ENCODE measurements at places on chromosomes 7 and 10.

DNA sequence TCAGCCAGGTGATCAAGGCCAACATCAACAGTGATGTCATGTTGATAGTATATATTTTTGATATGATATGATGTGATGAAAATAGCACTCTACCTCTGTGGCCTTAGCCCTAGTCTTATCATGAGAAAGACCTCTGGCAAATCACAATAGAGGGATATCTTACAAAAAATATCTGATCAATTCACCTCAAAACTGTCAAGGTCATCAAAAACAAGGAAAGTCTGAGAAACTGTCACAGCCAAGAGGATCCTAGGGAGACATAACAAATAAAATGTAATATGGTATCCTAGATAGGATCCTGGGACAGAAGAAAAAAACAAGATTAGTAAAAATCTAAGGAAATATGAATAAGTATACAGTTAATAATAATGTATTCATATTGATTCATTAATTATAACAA is 92.6 kb downstream of the NRCAM start:
- no peak for DNase-seq

- DNase-seq, result no peak
Measured at GRCh38 chr10:28470873-28471651, 61.9 kb upstream of the WAC start.

DNA sequence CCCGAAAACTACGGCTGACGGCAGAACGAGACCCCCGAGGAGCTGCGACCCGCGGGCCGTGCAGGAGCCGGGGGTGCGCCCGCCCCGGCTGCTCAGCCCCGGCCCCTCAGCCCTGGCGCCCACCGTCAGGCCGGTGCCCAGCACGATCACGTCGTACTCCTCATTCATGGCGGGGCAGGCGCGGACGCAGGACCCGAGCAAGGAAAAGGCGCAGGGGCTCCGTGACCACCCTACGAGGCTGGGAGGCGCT is 218 bp downstream of the GDI2 start:
- no peak for DNase-seq

DNA sequence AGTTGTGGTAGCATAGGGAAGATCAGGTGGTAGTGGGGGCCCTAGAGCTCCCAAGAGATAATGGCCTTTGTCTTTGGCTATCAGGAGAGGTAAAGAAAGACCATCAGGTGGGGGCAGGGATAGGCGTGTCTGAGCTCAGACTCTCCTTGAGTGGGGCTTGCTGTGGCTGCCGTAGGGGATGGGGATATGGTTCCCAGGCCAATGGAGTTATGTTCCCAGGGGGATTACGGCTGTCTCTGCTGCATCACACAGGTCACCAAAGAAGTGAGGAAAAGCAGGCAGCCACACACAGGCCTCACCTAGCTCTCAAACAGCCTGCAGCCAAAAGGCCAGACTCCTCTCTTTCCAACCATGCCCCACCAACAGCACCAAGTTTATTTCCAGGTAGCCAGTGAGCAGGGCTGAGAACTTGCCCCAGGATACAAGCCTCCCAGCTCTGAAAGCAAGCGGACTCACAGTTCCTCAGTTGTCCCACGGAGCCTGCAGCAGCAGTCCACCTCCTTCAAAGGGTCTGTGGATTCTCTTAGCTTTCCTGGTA is 37.6 kb upstream of the C1QL3 start:
- DNase-seq, result no peak

DNA sequence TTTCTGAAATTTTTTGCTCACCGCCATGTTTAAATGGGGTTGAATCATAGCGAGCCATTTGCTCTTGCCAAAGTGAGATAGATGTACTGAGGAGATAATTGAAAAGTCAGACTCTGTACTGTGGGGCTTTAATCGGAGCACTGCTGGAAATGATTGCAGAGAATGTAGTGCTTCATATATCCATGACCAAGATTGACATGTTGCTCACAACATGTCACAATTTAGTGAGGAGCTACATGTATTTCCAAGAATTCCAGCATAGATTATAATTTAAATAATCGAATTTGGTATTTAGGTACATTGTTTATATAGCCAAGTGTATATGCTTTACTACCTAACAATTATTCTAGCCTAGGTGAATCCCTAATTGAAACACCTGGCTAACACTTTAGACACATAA is 66.5 kb downstream of the PODXL start:
- no peak for DNase-seq

- DNase-seq, result no peak
Measured at GRCh38 chr10:18498998-18499397, 152.4 kb downstream of the NSUN6 start.

DNA sequence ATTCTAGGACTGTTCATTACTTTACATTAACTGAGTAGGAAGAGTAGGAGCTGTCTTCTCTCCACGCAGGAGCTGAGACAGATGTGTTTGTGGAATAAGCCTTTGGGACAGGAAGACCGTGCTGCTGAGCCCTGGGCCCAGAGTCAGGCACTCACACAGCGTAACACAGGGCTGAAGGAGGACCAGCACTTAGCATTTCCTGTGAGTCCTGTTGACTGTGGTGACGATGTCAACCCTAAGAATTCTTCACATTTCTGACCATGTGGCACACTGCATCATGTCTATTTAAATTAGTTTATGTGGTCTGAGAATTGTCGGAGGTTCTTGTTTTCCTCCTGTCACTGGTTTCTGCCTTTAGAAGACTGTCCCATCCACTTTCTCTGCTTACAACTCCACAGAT is 117.2 kb downstream of the PIP4K2A start:
- no peak for DNase-seq

DNA sequence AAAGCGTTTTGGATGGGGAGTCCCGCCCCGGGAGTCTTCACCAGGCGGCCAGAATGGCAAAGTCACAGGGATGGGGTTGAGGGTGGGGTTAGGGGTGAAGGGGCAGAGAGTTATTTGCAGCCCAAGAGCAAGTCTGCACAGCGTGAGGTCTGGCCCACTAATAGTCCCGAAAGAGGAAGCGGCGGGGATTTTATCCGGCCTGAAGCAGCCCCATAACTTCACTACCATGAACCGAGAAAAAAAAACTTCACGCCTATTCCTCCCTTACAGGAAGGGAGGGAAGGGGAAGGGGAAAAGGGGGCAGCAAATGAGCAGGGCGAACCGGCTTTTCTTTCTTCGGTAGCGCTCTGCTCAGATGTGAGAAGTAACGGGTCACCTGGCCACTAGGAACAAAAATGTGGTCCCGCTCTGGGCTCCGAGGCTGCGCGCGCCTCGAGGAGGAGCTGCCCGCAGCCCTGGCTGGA is 712 bp downstream of the ITPRIP start:
- DNase-seq, result no peak

- DNase-seq, result no peak
Measured at GRCh38 chr7:92155108-92155739, 20.9 kb upstream of the CYP51A1 start.

GRCh38 chr10:7320072-7320471 is 90.8 kb downstream of the SFMBT2 start:
- DNase-seq, result no peak

DNA sequence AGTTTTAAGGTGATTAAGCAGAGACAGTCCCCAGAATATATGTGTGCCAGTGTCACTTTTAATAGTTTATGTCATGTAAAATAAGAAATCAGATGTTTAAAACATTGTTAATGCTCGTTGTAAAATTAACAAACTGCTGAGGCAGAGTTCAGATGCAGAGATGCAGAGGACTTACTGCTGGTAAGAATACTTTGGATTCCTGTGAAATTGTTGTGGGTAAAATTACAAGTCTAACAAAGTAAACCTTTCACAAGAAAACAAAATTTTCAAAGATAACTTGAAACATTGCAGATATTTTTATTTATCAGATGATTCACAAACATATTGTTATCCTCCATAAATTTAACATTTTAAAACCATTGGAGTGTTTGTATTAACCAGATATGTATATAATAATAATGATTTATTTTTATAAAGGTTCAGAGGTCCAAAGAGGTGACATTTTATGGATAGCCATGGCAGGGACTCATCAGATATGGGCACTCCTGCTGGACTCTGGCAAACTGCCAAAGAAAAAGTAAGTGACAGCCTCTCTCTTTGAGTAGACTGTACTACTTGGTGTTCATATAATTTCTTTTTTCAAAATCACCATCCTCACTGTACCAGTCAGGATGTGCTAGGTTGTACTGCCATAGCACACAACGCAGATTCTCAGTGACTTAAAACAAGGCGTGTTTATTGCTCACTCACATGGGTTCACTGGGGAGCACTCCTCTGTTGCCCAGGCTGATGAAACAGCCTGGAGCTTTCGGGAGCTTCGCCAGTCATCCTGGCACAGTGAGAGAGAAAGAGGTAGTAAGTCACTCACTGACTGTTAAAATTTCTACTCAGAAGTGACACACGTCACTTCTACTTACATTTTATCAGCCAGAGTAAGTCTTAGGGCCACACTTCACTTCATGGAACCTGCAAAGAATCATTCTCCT is 43.5 kb downstream of the NHLRC2 start:
- DNase-seq, result no peak

- DNase-seq, result no peak
Measured at GRCh38 chr10:89248-89647, 40.2 kb upstream of the TUBB8 start.

DNA sequence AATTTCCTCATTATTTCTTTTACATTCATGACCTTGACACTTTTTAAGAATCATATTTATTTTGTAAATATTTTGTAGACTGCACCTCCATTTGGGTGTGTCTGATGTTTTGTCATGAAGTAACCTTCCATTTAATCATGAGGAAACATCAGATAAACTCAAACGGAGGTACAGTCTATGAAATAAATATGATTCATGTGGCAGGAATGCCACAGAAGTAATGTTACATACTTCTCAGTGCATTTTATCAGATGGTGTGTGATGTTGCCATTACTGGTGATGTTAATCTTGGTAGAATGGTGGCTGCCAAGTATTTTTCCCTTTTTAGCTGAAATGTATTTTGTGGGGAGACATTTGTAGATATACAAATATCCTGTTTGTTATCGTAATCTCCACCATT is 64.9 kb downstream of the ZNF37A start:
- no peak for DNase-seq

DNA sequence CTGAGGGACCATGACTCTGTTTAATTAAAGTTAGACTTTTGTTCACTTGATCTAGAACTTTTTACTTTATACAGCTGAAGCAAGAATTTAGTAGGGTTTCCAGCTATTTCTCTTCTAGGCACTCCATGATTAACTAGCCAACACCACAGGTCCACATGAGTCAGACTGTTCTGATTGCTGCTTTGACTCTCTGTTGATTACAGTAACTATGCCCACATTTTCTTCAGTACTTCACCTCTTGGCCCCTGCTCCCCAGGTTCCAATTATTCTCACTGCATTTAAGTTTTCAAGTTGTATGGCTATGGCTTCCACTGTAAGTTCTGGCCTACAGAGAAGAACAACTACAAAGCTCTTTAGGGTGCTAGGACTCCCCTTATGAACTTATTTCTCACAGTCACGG is 737.2 kb upstream of the IGFBP3 start:
- no peak for DNase-seq

GRCh38 chr7:115838829-115839228 is 191.7 kb downstream of the TFEC start:
- DNase-seq, result no peak
